Anterior cingulate cortex (tissue), 58 donors: ENCODE measurements at places on chromosomes 5 and 9.

DNA sequence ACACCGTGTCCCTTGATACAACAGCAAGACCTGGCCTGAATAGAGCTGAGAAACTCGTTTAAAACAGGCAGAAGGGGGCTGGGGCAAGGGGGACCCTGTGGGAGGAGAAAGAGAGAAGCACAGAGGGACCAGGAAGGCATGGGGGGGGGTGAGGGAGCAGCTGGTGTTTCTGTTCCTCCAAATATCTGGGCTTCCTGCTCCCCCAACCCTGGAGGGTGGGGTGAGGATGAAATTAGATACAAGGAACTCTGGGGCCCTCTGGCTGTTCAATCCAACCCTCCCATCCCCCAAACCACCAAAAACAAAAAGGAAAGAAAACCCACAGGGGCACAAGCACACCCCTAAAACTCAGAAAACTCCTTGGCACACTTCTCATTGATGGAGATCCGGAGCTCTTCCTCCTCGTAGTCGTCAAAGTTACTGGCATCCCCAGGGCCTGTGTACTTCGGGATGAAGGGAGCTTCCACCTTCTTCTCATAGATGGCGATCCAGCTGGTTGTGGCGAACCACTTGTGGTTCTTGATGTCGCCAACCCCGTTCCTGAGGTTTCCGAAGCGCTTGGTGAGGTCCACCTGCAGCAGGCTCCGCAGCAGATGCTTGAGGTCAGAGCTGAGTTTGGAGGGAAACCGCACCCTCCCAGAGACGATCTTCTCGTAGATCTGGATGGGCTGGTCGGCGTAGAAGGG is 1.1 kb downstream of the PRKACG start:
- DNase-seq: no peak

DNA sequence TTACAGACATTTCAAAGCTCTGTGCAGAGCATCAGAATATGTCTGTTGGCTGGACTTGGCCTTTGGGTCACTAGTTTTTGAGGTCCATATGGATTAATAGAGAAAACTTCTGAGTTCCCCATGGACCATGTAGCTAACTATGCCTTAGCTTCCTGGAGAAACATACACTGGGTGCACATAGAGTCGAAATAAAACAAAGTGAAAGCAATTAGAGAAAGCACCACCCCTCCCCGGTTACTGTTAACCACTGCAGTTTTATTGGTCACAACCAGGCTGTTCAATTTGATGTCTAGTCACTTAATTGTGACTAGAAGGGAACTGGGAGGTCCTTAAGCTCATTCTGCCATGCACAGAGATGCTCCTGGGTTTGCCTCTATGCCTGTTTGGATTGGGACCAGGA is 4.2 kb downstream of the FAM240B start:
- no peak for DNase-seq

GRCh38 chr5:33146881-33147280 is 293.9 kb upstream of the TARS1 start:
- DNase-seq: no peak

DNA sequence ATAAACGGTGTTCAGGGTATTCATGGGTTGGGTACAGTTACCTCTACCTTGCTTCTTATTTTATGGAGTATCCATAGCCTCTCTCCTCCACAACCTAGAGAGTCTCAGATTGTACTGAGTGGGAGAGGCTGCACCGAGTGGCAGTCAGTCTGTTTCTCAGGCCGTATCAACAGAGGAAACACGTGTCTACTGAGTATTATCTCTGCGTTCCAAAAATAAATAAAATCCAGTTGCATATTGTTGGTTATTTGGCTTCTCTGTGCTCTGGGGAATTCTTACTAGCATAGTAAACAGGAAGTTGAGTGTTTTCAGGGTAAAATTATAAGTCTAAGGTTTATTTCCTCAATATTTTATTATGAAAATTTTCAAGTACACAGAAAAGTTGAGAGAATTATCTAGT is 231.0 kb downstream of the ARHGEF28 start:
- no peak for DNase-seq

DNA sequence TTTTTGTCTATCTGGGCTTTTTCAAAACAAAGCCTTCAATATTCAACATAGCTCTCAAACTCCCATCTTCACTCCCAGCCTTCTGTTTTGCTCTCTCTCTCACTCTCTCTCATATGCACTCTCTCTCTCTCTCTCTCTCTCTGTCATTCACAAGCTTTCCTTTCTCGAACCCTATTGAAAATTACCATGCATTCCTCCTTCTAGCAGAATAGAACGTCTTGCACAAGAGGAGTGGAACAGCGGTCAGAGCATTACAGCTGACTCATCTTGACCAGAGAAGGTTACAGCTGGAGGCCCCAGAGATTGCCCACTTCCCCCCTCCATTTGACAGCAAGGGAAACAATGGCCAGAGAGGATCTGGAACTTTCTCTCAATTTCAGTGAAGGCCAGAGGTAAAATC is 51.0 kb upstream of the LIFR start:
- DNase-seq: no peak

DNA sequence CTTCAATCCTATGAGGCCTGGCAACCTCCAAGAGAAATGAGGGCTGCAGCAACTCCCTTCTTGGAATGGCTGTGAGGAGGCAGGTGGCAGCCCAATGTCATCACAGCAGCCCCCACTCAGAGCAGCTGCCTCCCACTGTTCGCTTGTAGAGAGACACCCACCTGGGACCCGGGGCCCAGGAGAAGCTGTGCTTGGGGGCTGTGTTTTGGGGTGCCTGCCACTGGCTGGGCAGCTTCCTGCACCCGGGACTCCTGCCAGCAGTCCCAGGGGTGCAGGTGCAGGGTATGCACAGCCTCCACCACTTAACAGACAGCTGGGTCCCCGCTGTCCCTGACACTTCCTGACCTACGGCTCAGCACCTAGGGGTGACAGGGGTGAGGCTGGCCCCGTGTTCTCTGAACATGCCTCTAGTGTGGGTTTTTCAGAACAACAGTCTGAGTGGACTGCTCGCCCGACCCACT is 26.2 kb downstream of the NIPAL4 start:
- no peak for DNase-seq

DNA sequence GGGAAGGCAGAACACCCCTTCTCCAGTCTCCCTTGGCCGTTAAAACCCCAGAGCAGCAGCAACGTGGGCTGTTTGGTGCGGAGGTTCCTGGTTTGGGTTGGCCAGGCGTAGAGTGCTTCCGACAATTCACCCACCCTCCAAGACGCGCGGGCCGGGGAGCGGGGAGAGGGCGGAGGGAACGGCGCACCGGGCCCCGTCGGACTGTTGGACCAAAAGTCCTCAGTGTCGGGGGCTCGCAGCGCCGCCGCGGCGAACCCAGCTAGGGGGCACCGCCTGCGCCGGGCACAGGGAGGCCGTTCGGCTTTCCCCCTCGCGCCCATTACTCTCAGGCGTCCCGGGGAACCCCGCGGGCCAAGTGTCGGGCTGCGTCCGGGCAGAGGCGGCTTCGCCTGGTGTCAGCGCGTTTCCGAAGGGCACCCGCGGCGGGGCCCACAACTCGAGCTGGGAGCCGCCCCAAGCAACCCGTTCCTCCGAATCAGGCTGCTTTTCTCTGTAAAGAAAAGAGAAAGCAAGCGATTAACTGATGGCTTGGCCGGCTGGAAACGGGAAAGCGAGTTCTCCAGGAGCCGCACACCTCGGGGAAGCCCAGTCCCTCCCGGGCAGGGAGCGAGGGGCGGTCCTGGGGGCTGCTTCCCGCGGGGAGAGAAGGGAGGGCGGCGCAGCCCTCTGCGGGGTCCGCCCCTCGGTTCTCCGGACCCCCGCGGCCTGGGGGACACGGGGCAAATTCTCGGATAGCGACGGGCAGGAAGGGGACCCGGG is 145.5 kb downstream of the ERCC6L2 start:
- no peak for DNase-seq

DNA sequence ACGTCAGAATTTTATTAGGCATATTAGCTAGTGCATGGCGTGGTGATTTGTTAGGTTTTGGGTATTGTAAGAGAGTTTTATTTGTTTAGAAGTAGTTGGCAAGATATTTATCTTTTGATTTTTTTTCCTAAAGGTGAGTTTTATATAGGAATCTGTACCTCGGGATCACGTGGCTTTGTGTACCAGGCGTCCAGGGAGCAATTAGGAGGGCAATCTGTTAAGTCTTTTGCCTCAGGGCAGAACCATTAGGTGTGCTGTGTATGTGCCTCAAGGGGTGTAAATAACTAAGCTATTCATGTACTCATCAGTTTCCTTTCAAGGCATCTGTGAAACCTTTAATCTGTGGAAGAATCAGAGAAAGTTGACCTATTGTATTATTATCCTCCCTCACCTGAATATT is 39.4 kb downstream of the ZSWIM6 start:
- DNase-seq: no peak

DNA sequence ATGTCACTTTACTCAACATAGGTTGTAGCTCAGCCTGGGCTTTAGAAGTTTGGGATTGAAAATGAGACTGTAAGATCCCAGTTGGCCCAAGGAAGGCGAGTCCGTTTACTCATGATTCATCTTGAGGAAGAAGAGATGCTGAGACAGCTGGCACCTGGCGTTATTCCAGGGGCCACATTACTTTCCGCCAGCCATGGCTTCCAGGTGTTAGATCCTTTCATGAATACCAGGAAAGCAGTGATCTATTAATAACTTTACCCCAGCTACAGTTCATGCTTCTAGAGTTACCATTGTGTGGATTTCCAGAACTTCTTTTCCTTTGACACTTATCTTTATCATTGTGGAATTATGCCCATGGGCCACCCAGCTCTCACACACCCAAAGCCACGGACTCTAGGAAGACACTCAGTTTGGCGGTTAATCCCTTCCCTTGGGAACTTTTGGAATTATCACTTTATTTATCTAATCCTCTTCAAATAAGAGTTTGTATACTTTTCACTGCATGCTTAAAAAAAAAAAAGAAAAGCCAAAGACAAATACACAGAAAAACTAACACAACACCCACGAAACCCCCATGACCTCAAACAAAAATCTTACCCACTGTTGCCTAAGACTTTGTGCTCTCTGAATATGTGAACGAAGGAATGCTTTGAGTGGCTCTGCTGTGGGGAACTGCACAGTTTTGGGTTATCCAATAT is 26.9 kb downstream of the RAI14 start:
- no peak for DNase-seq

GRCh38 chr5:170471551-170472178 is 32.2 kb upstream of the KCNIP1 start:
- DNase-seq: no peak

GRCh38 chr5:19874811-19875210 is 113.2 kb downstream of the CDH18 start:
- DNase-seq: no peak
